ENCODE measurements at places on chromosomes 7 and 10. TPM values are rescaled to one million over a fixed set of nuclear protein-coding genes. Genes with fewer than 3 reads are reported as not detected.
A peak's percentile ranks its signal among the peaks of the same experiment; 100 is the strongest.

SYT15B gene
- total RNA-seq, result 0.04 TPM

GRCh38 chr10:89684604-89685003 lies 16.8 kb upstream of the KIF20B start:
- no peak for DNase-seq

DNA sequence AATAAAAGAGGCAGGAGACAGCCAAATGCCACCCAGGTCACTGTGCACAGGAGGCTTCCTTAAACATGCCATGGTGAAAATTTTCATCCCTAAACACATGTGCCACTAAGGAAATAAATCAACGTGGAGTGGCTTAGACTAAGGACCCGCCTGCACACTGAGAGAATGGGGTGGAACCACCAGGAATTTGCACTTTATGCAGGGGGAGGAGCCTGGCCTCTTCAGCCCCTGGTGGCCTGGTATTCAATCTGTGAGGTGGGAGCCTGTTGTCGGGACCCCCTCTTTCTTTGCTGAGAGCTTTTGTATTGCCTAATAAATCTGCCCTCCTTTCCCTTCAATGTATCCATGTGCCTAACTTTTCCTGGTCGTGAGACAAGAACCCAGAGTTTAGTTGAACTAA lies 204.6 kb upstream of the NRP1 start:
- DNase-seq, result no peak

CYP26C1 gene
- 0.02 TPM for total RNA-seq

VENTX gene
- total RNA-seq, result not detected

DNA sequence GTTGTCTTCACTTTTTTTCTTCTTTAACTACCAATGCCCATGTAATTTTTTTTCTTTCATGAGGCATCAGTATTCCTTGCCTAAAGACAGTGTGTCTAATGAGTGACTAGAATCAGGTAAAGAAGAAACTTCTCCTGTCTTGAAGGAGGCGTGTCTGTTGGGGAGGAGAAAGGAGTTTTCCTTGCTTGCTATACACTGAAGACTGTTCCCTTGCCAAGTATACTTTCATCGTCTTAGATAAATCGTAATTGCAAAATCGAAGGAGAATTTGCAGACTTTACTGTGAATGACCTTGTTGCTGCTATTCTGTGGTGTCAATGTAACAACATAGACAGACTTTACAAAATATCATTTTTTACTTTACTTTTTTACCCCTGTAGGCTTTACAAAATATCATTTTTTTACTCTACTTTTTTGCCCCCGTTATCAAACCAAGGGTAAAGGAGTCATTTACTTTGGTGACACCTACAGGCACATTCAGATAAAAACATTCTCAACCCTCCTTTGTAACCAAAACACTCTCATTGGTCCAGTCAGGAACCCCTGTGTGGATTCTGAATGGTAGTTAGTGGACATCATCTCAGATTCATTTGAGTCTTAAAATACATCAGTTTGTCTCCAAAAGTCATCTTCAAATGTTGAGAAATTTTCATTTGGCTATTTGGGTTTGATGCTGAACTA lies 232.4 kb downstream of the AHR start:
- peak; percentile 21 for DNase-seq

GRCh38 chr7:102000123-102000522 lies 182.7 kb downstream of the CUX1 start:
- DNase-seq, result no peak

MALRD1 gene
- 5.0 TPM for total RNA-seq

FOXI2 gene
- not detected for total RNA-seq

GRCh38 chr10:69783515-69783914 lies 18.2 kb upstream of the COL13A1 start:
- no peak for DNase-seq

DNA sequence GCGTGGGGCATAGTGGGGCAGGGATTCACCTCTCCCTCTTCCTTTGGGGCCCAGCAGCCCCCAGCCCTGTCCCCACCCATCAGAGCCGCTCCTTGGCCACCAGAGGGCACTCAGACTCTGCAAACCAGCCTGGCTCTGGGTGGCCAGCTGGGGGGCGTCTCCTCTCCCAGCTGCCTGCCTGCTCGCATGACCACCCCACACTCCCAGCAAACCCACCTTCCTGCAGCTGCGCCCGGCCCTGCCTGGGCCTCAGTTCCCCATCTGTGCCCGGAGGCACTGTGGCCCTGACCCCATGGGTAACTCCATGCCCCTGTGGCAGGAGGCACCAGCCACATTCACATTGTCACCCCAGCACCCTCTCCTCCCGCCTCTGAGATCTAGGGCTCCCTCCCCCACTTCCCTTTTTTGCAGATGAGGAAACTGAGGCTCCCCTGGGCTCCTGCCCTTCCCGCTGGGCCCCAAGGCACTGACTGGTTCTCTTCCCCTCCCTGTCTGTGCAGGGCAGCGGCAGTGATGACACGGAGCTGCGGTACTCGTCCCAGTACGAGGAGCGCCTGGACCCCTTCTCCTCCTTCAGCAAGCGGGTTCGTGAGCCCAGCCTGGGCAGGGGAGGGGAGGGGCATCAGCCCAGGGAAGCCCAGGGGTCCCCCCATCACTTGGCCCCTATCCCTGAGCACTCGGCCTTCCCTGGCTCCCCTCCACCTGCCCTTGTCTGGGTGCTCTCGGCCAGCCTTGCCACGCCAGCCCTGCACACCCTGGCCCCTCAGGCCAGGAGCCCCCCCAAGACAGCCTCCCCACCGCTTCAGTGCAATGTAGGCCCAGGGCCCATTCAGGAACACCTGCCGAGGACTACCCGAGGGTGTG lies 6.9 kb upstream of the SH2B2 start:
- DNase-seq, result peak; percentile 65

ITGA8 gene
- total RNA-seq, result not detected

DNA sequence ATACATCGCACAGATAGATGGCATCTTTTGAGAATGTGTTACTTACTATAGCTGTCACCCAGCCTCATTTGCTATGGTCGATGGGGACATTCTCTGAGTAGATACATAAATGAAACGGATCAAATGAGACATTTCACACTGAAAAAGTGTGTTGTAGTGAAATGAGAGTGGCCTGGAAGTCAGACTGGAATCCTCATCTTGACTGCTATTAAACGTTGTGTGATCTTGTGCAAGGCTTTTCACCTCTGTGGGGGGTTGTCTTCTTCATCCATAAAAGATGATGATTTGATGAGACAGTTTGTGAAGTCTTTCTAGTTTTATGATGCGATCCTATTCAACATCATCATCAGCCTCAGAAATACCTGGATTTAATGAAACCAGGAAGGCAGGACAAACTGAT lies 155.4 kb upstream of the MYO3A start:
- DNase-seq, result no peak

FAM24B gene
- total RNA-seq, result 3.0 TPM

GRCh38 chr10:26269754-26270153 lies 53.2 kb downstream of the GAD2 start:
- peak; percentile 38 for DNase-seq

DNA sequence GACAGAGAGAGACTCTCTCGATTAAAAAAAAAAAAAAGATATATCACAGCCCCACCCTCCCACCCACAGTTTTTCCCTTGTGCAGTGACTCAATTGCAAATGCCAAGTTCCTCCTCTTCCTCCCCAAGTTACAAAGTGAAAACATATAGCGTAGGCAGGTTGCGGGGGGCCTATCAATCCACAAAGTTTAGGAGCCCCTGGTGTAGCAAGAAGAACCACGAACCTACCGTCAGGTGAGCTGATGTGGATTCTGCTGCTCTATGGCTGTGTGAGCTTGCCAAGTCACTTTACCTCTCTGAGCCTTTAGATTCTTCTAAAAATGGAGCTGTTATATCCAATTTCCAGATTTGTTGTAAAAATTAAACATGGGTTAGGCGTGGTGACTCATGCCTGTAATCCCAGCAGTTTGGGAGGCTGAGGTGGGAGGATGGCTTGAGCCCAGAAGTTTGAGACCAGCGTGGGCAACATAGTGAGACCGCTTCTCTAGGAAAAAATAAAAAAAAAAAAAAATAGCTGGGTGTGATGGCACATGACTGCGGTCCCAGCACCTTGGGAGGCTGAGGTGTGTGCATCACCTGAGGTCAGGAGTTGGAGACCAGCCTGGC lies 8.2 kb upstream of the RHBDD2 start:
- DNase-seq, result no peak

GRCh38 chr7:1114088-1114487 lies 26.2 kb downstream of the GPER1 start:
- DNase-seq, result no peak

ADCY1 gene
- 0.80 TPM for total RNA-seq

GRCh38 chr10:68566351-68566750 lies 6.2 kb downstream of the TET1 start:
- no peak for DNase-seq

All from HepG2 (cell line).